ENCODE measurements at places on chromosomes 2 and 18.
A peak's percentile ranks its signal among the peaks of the same experiment; 100 is the strongest.

- no peak for DNase-seq
Measured at GRCh38 chr2:1873343-1873742, 129.0 kb upstream of the PXDN start.

DNA sequence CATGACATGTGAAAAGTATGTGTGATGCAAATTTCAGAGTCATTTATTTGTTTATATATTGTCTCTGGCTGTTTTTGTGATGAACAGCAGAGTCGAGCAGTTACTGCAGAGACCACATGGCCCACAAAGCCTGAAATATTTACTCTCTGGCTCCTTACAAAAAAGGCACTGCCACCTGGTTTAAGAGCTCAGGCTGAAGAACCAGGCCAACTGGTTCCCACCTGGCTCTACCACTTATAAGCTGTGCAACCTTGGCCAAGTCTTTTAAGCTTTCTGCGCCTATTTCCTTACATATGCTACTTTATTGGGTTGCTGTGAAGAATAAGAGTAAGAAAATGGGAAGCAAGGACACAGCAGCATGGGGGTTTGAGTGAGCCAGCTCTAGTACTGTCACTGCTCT lies 207.6 kb downstream of the L3MBTL4 start:
- no peak for DNase-seq

DNA sequence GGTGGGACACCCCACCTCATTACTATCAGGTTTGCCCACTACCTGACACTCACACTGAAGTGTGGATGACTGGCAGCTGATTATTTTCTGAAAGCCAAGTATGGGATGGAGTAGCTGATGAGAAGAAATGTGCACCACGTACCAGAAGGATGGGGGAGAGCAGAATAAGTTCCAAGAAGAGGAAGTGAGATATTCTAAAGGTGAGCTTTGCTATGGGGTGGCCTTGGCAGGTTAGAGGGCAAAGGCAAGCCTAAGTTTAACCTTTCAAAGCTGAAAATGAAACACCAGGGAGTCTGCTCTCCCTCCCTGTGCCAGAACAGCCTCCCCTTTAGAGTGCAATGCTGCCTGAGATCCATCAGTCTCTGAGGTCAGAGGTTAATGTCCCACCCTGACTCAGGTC lies 196.1 kb upstream of the OSR1 start:
- DNase-seq: no peak

- DNase-seq: no peak
Measured at GRCh38 chr2:106859498-106859897, 26.5 kb downstream of the ST6GAL2 start.

GRCh38 chr2:233464056-233464455 lies 102.5 kb downstream of the USP40 start:
- no peak for DNase-seq

DNA sequence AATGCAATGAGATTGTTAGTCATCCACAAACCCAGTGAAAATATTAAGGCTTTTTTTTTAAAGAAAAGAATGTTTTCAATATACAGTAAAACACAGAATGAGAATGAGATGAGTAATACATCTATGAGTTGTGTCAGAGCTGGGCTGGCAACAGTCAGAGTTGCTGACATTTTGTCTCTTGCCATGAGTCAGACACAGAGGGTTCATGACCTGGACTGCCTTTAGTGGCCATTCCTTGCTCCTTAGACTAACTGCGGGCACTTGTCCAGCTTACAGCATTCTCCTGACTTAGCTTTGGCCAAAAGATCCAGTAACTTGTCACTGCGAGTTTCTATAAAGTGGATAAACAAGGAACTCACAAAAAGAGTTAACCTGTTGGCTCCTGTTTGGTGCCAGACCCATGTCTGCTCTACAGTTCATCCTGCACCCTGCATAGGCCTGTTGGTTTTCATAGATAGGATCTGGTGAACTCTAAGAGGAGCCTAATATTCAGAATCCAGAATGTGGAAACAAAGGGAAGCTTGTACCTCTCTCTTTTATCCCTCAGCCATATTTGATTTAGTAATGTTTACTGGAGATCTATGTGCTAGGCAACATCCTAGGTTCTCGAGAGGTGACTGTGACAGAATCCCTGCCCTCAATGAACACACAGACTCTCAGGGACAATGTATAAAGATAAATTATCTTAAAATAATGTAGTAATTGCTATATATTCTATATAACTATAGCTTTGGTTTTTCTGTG lies 391.5 kb upstream of the VWC2L start:
- no peak for DNase-seq

DNA sequence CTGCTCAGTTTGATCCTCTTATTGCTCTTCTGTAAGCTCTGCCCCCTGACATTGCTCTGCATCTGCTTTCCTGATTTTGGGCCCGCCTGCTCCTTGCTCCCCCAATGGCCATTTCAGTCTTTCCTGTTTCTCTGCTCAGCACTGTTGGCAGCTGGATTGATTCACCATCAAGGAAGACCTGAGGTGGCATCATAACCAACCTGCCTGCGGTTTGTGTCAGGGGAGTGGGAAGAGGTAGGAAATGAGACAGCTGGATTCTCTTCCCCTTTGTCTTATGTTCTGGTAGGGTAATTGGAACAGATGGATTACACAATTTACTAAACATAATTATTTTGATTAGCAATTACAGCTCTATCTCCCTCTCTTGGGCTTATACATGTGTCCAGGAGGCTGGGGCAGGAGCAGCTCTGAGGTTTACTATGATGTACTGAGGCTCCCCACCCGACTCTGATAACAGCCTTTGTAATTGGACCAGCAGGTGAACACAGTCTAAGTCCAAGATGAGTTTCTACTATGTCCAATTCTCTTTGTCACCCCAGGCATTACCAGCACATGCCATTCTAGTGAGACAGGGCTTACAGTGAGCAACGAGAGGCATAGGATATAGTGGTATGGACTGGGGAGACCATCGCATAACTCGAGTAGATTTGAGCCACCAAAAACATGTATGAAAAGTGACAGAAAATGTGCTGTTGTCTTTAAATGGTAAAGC lies 151.8 kb upstream of the MMADHC start:
- no peak for DNase-seq

- peak; percentile 36 for DNase-seq
Measured at GRCh38 chr18:75678627-75679026, 251.1 kb upstream of the SMIM21 start.

- no peak for DNase-seq
Measured at GRCh38 chr18:44507729-44508325, 172.9 kb upstream of the SETBP1 start.

- no peak for DNase-seq
Measured at GRCh38 chr18:71431689-71432088, 1112.5 kb downstream of the CBLN2 start.

DNA sequence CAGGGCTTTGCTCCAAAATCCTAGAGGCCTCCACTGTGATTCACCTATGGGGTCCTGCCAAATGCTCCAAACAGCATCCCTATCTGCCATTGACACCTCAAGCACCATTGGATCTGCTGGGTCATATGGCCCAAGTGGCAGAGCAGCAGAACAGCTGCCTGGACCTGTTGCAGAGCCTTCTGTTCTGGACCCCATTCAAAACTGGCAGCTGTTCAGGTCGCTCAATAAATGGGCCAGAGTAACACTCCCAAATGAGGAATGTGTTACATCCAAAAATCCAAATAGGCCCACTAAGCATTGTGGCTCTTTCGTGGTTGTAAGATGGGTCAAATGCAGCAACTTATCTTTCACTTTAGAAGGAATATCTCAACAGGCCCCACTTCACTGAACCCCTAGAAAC lies 783.6 kb downstream of the DCDC2C start:
- DNase-seq: no peak

DNA sequence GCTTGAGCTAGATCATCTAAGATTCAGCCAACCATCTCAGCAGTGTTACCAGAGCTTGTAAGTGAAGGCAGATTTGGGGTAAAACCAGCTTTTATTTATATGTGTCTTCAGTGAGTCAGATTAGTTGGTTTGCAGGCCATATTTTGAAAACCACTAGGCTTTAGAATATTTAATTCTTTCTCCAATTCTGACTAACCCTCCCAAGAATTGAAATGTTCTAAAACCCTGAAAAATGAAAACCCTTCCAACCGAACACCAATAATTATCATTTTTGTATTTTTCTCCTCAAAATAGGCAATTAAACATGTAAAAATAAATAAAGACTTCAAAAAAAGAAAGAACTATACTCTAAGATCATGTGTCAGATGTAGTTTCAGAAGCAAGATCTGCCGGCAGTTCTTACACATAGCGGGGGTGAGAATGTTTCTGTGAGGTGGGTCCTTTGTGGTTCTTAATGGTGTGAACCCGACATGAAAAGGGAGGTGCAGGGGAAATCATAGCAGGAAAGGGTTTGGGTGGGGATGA lies 14.2 kb downstream of the PLEK start:
- DNase-seq: no peak

DNA sequence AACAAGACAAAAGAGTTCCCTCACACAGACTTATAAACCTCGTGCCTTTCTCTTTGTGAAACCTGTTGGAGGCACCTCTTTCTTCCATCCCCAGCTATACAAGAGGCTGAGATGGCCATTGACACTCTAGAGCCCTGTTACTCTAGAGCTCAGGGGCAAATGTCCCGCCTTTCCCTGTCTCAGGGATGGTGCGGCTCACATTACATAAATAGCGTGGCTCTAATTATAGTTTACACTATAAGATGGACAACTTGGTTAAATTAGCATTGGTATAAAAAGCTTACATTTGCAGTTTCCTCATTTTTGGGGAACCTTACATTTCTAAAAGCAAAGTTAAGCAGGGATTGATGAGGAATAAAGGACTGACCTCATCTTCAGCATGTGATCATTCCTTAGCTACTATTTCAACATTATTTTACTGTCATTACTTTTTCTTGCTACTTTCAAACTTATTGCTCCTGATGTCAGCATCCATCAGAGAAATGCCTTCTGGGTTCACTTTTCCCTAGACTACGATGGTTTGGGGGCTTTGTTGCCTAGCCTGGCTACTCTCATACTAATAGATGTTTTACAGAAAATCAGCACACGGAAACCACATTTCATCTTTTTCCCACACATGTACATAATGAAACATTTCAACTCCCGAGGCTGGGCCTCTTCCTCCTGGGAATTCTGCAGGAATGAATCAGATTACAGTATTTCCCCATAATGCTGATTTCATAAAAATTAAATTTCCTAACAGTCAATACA lies 40.4 kb downstream of the FTCDNL1 start:
- DNase-seq: no peak

GRCh38 chr18:11888726-11889125 lies 19.4 kb downstream of the MPPE1 start:
- DNase-seq: no peak

GRCh38 chr2:226155093-226155875 lies 644.3 kb downstream of the IRS1 start:
- no peak for DNase-seq

DNA sequence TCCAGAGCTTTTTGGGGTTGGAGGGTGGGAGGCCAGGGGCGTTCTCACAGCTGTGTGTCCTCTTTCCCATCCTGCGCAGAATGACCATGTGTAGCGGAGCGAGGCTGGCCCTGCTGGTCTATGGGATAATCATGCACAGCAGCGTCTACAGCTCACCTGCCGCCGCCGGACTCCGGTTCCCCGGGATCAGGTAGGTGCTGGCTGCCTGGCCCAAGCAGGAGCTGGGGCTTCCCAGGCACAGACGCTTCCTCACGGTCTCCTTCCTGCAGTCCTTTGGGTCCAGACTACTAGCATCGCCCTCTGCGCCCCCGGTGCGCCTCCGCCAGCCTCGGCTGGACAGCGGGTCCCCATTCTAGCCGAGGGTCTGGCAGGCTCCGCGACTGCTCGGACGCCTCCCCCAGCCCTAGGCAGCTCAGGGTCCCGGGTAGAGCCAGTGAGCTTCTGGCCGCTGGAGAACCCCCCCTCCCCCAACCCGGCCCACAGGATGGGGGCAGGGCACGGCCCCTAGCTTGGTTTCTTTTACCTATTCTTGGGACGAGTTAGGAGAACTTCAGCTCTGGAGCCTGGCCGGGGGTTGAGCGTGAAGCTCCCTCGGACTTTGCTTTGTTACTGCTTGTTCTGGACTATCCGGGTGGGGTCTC lies 756 bp downstream of the ADCYAP1 start:
- peak; percentile 34 for DNase-seq

DNA sequence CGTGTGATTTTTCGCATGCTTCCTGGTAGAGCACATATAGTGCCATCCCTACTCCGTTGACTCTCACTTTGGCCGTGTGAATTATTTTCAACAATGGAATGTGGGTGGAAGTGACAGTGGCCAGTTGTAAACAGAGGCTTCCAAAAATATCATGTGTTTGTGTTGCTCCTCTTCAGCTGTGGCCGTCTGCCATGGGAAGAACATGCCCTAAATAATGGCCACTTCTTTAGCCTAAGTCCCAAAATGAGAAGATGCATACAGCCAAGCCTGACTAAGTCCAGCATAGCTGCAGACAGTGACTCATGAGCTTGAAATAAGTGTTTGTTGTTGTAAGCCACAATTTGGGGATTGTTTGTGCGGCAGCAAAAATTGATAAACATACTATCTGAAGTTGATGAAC lies 8.9 kb upstream of the GALNT1 start:
- DNase-seq: no peak

All from NCI-H1092 treated with DMSO at 0.1 percent for 48 hours (cell line).